ENCODE measurements at places on chromosomes 2 and 18.

DNA sequence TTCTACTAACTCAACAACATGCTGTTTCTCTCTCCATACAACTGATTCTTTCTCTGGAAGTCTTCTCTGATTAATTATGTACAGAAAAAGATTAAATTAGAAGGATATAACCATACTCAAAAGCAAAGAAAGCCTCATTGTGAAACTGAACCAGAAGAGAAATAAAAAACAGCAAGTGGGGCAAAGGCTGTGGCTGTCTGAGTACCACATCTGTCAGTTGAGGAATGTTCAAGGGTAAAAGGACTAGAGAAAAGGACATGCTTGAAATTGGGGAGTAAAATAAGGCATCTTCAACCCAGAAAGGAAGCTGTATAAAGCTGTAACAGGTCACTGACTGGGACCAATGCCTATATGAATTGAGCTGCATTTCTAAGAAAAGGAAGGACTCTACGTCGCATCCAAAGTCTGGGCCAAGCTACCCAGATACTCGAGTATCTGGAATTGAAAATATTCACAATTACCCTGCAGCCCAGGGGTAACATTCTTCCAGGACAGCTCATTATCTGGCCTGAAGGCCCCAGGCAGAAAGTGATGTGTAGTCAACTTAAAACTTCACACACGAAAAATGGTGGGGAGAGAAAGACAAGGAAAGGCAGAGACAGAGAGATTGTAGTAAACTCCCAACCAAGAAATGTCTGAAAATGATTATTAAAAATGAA is 356.0 kb upstream of the GALNT5 start:
- no peak for DNase-seq

- DNase-seq = no peak
Observed at GRCh38 chr18:37673671-37674070, 108.1 kb upstream of the CELF4 start.

DNA sequence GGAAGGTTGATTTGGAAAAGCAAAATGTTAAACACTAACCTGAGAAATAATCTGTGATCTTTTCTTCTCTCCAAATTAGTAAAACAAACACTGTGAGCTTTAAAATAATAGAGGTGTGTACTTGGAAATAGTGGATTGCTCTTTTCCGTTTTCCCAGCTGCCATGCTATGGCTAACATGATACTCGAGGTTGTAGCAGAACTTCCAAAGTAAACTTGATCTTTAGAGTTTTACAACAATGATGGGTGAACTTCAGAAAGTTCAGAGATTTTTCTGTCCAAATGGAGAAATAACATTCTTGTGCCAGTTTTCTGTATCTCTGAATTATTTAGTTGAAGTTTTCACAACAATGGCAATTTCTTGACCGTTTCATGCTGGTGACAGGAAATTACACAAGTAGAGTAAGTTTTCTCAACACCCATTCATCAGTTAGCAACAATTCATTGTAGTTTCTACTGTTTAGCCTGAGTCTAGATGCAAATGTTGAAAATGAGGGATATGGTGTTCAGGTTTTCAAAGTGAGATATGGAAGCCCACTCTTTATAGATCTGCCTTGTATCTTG is 135.3 kb upstream of the CTAGE1 start:
- DNase-seq = no peak

DNA sequence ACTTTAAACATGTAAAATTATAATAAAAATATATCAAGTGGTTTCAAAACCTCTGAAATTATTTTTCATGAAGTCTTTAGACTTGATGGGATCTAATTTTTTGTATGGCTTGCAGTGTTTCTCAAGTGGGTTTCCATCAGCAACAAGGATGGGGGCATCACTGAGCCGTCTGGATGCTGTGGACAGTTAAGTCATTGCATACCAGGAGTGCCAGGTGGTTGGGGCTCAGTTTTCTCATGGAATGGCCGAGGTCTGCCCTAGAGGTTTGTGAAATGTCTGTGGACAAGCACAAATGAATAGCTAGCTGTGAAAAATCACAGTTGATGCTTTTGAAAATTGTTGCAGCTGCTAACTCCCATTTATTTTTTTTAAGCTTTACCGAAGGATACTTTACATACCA is 1.7 kb downstream of the PRELID3A start:
- no peak for DNase-seq

- DNase-seq = no peak
Observed at GRCh38 chr18:13579874-13580273, 146.5 kb downstream of the FAM210A start.

- DNase-seq = no peak
Observed at GRCh38 chr2:24486636-24487205, 4.3 kb upstream of the NCOA1 start.

GRCh38 chr2:24825883-24826772 is 32.9 kb downstream of the CENPO start:
- DNase-seq = no peak

DNA sequence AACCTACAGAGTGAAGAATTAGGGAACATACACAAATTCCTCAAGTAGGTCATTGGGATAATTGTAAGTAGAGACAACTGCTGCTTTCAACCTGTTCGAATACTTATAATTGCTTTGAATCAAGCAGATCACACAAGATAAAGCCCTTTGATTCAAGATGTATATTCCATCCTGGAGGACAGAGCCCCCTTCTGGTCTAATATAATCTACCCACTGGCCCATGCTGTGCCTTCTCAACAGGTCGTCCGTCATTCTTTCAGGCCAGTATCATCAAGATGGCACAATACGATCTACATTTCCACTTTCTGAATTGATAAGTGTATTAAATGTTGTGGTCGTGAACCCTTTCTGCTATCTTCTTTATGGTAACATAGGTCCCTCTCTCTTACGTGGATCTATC is 387.0 kb upstream of the CDH19 start:
- DNase-seq = no peak

GRCh38 chr2:171703574-171704347 is 16.5 kb downstream of the DYNC1I2 start:
- DNase-seq = no peak

DNA sequence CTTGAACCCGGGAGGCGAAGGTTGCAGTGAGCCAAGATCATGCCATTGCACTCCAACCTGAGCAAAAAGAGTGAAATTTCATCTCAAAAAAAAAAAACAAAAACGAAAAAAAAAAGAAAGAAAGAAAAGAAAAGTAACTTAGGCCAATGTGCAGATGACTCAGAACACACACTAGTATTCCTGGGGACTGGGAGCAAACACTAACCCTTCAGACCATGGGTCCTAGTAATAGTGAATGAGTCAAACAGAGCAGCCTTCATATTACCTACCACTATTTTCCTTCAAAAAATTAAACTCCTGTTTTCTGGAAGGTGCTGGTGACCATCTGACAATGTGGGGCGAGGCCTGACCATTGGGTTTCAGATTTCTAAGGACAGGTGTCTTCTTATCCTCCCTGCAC is 253.4 kb downstream of the PIEZO2 start:
- no peak for DNase-seq

DNA sequence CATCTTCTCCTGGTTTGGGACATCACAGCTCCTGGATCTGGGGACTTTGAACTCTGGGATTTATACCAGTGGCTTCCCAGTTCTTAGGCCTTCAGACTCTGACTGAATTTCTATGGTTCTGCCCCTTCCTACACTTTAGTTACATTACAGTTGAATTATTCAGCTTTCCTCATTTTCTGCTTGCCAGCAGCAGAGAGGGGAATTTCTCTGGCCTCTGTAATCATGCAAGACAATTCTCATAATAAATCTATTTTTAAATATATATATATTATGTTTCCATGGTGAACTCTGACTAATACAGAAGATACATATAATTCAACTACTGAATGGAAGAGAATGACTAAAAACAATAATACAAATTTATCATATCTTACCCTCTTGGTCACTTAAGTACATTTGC is 1478.6 kb upstream of the ACVR2A start:
- DNase-seq = no peak

DNA sequence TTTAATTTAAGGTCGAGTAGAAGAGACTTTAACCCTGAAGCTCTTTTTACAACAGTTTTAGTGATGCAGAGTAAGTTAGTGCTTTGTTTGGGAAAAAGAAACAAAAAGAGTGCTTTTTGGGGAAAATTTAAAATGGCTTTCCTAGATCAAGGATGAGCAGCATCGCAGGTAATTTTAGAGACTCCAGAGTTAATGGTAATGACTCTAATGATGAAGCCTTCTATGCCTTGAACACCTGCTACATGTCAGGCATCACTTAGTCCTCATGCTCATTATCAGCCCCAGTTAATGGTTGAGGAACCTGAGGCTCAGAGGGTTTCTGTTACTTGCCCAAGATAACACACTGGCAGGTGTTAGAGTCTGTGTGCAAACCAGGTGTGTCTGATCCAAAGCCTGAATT is 167.8 kb downstream of the ACOXL start:
- DNase-seq = no peak

GRCh38 chr2:229870903-229871656 is 50.7 kb downstream of the TRIP12 start:
- DNase-seq = no peak

GRCh38 chr2:237636578-237636977 is 9.2 kb downstream of the LRRFIP1 start:
- no peak for DNase-seq

DNA sequence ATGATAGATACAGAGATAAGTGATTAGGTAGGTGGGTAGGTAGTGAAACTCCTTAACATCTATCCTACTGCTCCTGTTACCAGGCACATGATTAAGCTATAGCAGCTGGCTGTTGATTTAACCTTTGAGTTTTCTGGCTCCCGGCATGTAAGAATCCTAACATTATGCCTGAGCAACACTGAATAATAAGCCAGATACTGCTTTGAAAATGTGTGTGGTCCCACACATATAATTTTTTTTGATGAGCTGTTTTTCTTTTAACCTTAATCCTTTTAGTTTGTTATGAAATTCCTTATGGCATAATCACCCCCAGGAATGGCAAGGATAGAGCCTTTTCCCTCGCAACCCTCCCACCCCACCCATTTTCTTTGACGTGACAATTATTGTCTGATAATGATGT is 104.2 kb upstream of the NEUROD1 start:
- no peak for DNase-seq

DNA sequence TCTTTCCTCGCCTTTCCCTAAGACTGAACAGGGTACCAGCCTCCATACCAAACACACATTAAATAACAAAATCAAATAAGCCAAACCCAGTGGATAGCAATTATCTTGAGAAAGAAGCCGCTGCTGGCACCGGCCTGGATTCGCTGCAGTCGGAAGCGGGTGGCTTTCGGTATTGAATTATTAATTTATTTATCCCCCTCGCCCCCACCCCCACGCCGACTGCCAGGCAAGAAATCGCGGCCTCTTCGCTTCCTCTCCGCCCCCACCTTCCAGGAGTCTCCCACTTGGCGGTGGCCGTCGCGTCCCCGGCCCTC is 370 bp upstream of the ZNF804A start:
- DNase-seq = no peak

DNA sequence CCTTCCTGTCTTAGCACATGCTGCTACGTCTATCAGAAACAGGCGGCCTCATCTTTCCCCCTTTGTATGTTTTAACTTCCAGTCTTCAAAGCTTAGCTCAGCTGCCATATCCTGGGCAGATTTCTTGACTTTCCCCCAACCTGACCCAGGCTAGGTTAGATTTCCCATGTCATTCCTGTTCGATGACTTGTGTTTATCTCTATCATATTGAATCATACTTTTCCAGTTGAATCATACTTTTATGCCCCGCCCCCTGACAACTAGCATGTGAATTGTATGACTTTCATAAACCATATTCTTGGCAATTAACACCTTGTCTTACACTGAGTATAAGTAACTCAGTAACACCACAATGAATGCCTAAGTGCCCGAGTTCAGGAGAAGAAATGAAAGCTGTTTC is 128.3 kb downstream of the CYRIA start:
- no peak for DNase-seq

GRCh38 chr2:26230806-26231205 is 13.6 kb downstream of the HADHA start:
- DNase-seq = no peak

- DNase-seq = no peak
Observed at GRCh38 chr2:2174956-2175355, 156.1 kb downstream of the MYT1L start.

- no peak for DNase-seq
Observed at GRCh38 chr2:195532255-195532627, 124.8 kb upstream of the SLC39A10 start.

DNA sequence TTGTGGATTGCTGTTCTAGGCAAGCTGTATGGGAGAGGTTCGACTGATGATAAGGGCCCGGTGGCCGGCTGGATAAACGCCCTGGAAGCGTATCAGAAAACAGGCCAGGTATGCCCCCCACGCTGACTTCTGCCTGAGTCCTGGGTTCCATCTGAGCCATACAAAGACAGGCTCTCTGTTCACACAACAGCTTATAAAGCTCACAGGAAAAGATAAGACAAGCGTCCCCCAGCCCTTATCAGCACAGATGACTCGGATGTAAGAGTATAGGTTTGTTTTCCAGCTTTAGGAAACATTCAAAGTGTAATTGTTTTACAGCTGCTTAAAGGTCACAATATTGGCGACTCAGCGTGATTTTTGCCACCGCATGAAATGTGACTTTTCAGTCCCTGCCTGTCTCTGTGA is 12.7 kb downstream of the CNDP2 start:
- no peak for DNase-seq

DNA sequence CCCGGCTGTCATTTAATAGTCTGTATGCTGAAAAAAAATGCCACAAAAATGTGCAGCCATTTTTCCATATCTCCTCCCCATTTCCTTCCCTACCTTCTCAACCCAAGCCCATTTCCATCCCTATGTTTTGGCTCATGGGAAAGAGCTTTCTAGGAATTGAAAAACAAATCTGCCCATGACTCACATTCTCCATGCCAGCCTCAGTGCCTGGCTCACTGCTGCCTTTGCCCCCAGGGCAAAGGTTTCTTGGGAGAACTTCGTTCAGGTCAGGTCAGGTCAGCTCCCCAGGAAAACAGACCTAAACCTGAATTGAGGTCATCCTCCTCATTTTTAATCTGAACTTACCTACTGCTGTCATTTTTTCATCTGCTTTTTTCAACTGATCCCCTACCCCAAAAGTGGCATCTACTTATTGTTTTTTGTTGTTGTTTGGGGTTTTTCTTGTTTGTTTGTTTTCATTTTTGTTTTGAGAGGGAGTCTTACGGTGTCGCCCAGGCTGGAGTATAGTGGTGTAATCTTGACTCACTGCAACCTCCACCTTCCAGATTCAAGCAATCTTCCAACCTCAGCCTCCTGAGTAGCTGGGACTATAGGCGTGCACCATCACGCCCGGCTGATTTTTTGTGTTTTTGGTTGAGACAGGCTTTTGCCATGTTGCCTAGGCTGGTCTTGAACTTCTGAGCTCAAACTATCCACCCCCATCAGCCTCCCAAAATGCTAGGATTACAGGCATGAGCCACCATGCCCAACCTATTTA is 66.7 kb downstream of the FECH start:
- DNase-seq = no peak

DNA sequence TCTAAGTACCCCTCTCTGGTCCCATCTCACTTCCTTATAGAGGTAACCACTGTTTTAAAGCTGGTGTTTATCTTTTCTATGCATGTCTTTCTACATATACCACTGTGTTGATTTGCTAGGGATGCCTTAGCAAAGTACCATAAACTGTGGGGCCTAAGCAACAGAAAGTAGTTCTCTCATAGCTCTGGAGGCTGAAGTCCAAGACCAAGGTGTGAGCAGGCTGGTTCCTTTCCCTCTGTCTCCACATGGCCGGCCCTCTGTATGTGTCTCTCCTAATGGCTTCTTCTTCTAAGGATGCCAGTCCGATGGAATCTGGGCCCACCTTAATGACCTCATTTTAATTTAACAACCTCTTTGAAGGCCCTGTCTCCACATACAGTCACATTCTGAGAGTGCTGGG is 40.8 kb upstream of the ROCK2 start:
- DNase-seq = no peak
